ENCODE measurements at places on chromosomes 6 and 20.

GRCh38 chr6:56297022-56297989 lies 49.9 kb upstream of the COL21A1 start:
- no peak for DNase-seq

- DNase-seq = no peak
These were observed 17.8 kb upstream of the FKBP5 start for GRCh38 chr6:35706468-35706867.

DNA sequence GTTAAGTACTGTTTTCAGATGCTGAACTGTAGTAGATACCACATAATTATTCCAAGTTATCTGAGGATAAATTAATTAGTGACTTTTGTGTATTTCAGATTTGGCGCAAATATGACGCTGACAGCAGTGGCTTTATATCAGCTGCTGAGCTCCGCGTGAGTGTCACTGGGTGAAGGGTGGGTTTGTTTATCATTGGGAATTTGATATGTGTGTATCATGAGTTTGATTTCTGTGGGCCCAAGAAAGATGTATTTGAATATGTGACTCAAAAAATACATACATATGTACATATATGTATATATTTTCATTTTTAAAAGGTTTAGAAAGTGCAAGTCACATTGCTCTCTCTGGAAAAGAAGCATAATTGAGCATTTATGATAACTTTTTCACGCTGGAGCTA lies 17.4 kb downstream of the SCGN start:
- DNase-seq = no peak

GRCh38 chr6:46246081-46246480 lies 75.3 kb upstream of the ENPP5 start:
- no peak for DNase-seq

GRCh38 chr20:54172856-54173652 lies 732 bp downstream of the CYP24A1 start:
- no peak for DNase-seq

GRCh38 chr20:8798505-8798904 lies 270.4 kb upstream of the PLCB4 start:
- no peak for DNase-seq

- DNase-seq = no peak
These were observed 21.0 kb upstream of the CD2AP start for GRCh38 chr6:47456536-47456975.

DNA sequence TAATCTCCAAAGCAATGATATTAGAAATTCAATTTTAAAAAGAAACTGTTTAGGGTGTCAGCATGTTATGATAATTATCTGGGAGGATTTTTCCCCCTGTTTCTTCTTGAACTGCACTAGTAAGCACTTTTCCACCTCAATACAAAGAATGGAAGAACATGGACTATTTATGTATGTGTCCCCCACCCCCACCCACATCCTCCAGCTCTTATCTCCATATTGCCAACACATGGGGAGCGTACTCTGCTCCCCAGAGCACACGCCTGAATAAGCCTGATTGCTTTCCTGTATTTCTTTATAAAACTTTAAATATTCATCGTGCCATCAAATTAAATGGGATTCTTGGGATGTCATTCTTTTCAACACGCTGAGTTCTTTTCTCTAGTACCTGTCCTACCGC lies 11.4 kb upstream of the LRFN2 start:
- DNase-seq = no peak

DNA sequence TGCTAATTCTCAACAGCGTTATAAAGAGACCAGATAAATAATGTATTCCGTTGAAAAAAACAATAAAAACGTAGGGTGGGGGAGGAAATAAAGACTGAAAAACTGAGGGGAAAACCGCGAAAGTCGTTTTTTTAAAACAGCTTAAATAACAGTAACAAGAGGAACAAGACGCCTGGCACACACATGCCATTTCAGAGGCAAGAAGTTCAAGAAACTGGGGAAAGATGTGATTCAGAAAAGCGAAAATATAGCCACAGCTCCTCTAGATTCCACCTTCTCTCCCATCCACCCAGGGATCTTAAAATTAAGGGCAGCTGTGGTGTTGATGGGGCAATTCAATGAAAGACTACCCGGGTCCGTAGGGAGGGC lies 1.3 kb downstream of the EPB41L2 start:
- DNase-seq = no peak

DNA sequence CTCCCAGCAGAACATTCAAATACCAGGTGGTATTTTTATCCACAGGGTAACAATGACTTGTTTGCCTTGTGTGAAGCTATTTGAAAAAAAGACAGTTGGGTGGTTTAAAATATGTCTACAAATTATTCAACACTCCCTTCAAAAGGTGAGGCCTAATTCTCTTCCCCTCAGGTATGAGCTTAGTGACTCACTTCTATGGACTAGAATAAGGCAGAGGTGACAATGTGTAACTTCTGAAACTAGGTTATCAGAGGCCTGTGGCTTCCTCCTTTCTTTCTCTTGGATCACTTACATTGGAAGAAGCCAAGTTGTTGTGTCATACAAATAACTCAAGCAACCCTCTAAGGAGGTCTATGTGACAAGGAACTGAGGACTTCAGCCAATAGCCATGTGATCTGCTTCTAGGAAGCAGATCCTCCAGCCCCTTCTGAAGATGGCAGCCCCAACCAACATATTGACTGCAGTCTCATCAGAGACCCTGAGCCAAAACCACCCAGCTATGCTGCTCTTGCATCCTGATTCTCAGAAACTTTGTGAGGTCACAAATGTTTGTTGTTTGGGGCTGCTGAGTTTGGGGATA lies 102.6 kb downstream of the SNAP25 start:
- no peak for DNase-seq

DNA sequence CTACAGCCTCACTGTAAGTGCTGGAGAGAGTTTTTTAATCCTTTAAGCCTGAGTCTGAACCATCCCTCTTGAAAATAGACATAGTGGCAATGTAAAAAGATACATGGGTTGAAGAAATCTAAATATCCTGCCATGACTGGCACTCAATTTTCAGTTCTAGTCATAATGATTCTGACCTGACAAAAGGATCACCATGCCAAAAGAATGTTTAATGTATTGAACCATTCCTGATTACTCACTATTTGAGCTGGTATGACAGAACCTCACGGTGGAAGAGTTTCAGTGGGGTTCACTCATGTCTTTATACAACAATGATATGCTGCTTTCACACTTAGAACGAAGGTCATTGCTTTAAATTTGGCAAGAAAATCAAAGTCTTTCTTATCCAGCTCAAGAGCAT lies 93.4 kb downstream of the HIVEP2 start:
- DNase-seq = no peak

GRCh38 chr6:221531-222349 lies 70.5 kb upstream of the DUSP22 start:
- DNase-seq = no peak

DNA sequence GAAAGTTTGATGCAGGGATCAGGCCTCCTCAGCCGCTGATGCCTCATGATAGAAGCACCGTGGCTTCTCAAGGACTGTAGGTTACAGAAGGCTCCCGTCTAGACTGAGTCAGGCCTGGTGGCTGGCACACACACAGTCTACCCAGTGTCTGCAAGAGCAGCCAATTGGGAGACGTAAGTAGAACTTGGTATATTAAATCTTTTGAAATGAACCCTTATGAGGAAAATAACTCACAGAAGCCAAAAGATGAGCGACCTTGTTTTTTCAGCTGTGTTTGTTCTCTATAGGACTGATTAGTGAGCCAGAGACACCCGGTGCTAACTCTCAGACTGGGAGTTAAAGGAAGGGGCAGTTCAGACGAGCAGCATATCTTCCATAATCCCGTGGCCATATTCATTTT lies 5.9 kb upstream of the PDE10A start:
- DNase-seq = no peak

- no peak for DNase-seq
These were observed 86.2 kb downstream of the TFAP2C start for GRCh38 chr20:56715309-56715708.

GRCh38 chr20:45206725-45207124 lies at the start of gene SEMG1:
TSS of gene SEMG1 (plus strand) at chr20:45207033. CDS start at chr20:45207054, 21 bp downstream.
- no peak for DNase-seq

DNA sequence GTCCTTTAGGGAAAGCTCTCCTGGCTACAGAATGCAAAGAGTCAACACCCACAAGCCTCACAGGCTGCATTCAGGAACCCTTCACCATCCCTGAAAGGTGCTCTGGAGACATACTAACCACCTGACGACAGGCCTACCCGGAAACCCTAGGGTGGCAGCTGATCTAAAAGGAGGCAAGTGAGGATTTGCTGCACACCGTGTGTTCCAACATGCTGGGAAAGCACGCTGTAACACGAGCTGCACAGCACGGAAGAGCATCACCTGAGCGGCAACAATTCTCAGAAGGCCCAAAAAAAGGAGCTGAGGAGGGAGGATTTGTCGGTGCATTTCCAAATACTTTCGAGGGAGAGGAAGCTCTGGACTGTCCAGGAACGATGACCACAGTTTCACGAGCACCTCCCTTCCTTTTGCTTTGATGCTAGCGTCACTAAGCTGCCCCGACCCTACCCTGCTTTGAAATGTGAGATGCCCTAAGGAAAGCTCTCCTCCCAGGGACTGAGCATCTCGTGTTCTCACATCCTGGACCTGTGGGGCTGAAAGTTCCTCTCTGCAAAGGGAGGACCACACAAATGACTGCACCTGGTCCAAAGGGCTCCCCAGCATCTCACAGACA lies 87.0 kb downstream of the PPP1R3G start:
- no peak for DNase-seq

- DNase-seq = no peak
These were observed 37.4 kb upstream of the EYA2 start for GRCh38 chr20:46857061-46857831.

GRCh38 chr6:85983032-85983659 lies 340.5 kb upstream of the SYNCRIP start:
- no peak for DNase-seq

- DNase-seq = no peak
These were observed 245.4 kb upstream of the FLRT3 start for GRCh38 chr20:14582855-14583254.

GRCh38 chr6:2920671-2921112 lies 17.6 kb upstream of the SERPINB9 start:
- no peak for DNase-seq
